ENCODE measurements at places on chromosomes 1 and 21.

- no peak for DNase-seq
Measured at GRCh38 chr1:1373051-1373814, 1.8 kb downstream of the AURKAIP1 start.

- no peak for DNase-seq
Measured at GRCh38 chr1:18239671-18240070, 132.1 kb downstream of the IGSF21 start.

- DNase-seq, result no peak
Measured at GRCh38 chr1:91697861-91698260, 188.1 kb downstream of the TGFBR3 start.

- no peak for DNase-seq
Measured at GRCh38 chr1:2413495-2414296, 1.3 kb upstream of the PEX10 start.

DNA sequence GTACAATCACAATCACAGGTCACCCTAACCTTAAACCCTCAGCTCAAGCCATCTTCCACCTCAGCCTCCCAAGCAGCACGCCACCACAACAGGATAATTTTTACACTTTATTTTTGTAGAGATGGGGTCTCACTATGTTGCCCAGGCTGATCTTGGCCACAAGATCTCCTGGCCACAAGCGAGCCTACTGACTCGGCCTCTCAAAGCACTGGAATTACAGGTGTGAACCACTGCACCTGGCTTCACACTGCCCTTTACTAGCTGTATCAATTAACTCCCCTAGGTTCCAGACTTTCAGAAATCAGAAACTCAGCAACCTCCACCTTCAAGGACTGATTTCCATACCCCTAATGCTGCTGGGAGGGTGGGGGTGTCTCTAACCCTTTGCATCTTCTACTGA, 37.0 kb downstream of the NUP133 start:
- DNase-seq, result no peak
